ENCODE measurements at places on chromosomes 4 and X.

DNA sequence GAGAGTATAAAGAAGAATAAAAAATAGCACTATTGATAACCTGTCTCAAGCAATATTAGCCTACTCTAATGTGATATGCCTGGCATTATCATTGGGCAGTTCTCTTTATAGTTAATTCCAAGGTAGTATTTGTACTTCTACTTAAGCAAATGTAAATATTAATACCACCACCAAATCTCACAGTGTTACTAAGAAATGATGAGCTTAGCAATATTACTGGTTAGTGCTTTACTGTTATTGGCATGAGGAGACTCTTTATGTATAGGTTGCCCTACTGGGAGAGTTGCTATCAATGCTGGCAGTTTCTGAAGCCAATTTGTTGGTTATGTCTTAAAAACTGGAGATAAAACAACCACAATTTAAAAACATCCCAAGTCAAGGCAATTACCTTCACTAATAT, 155.7 kb downstream of the CDS1 start:
- DNase-seq = no peak

- no peak for DNase-seq
Observed at GRCh38 chr4:53348046-53348445, 17.8 kb downstream of the SCFD2 start.

DNA sequence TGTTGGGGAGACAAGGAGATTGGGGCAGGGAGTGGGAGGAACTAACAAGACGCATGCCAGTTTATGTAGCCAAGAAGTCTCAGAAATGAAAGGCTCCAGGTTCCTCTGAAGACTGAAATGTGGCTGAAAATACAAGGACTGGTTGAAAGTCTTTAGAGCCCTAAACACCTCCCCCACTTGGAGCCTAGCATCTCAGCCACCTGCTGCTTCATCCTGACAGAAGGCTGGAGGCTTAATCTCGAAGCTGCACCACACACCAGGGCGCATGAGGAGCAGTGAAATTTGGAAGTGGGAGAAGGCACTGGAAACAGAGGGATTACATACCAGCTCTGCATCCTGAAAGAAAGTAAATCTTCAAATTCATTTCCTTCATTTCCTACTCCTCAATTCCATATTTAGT, 160.7 kb upstream of the FTHL17 start:
- no peak for DNase-seq

DNA sequence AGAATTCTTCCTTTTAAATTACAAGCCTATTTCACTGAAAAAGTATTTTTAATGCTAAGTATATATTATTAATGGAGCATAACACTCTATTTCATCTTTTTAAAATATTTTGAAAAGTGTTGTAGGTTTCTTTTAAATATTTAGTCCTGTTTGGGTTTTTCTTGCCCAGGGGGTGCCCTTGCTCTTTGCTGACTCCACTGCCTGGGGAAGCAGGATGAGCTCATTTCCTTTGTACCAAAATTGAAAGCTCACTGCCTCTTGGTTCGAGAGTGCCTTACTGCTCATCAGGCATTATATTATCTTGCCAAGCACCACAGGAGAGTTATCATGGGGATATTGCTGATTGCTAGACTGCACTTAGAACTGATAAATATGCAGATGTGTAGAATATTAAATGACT, 819.2 kb downstream of the PCDH18 start:
- DNase-seq = no peak

GRCh38 chr4:126405369-126405982, 1090.7 kb downstream of the FAT4 start:
- no peak for DNase-seq

- no peak for DNase-seq
Observed at GRCh38 chr4:90582087-90582486, 454.9 kb downstream of the CCSER1 start.

- DNase-seq = no peak
Observed at GRCh38 chr4:72449705-72450104, 119.3 kb downstream of the ADAMTS3 start.

GRCh38 chr4:166182145-166182544, 309.1 kb downstream of the TLL1 start:
- no peak for DNase-seq

GRCh38 chrX:101394372-101394771, 3.6 kb downstream of the RPL36A start:
- DNase-seq = no peak

DNA sequence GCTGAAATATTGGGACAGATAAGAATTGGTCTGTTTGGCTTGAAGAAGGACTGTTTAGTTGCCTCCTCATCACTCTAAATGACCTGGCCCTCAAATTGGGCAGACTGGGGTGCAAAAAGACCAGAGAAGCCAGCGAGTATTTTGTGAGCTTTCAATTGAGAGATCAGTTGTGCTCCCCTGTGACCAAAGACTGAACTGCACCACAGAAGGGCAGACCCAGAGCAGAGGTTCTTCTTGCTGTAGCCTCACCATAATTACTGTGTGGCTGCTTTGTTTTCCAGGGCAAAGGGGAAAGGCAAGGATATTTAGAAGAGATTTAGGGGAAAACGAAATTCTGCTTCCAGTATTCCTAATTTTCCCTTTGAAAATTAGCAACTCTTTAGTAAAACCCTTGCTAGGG, 104.0 kb upstream of the MBNL3 start:
- DNase-seq = no peak

- no peak for DNase-seq
Observed at GRCh38 chr4:185713272-185713671, 98.7 kb downstream of the SORBS2 start.

Measured in stimulated activated CD8-positive, alpha-beta memory T cell treated with anti-CD3 and anti-CD28 coated beads, Interleukin-15, amount 100 ng/mL, for 24 hours (primary cell).